ENCODE measurements at places on chromosomes 12 and 14.

DNA sequence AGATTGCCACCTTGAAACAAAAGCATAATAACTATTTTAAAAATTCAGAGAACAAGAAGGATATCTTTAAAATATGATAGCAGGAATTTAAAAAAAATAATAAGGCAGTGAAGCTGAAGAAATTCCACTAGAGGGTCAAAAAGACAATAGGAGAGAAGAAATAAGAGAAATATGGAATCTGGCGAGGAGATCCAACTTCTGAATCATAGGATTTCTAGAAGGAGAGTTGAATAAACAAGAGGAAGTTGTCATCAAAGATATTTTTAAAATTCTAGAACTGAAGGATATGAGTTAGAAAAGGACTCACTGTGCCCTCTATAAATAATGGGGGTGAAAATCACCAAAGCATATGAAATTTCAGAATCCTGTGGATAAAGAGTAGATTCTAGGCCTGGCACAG is 26.8 kb upstream of the TOMM20L start:
- DNase-seq, result no peak

- no peak for DNase-seq
Observed at GRCh38 chr12:28830491-28830890, 318.6 kb upstream of the FAR2 start.

GRCh38 chr14:95034788-95035187 is 122.5 kb downstream of the DICER1 start:
- DNase-seq, result no peak

DNA sequence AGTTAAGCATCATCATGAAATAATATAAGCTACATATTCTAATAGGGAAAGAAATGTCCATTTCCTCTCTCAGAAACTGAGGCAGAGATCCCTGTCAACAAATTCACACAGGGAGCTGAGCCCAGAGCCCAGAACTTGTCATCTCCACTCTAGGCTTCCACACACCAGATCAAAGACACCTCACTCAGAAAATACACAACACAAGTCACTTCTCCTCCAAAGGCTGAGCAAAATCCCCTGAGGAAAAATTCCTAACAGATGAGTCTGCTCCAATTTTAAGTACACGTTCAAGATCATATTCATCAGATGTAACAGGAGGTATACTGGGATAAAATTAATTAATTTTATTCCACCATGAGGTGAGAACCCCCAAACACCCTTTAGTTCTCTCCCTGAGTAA is 227.3 kb downstream of the DPF3 start:
- no peak for DNase-seq

DNA sequence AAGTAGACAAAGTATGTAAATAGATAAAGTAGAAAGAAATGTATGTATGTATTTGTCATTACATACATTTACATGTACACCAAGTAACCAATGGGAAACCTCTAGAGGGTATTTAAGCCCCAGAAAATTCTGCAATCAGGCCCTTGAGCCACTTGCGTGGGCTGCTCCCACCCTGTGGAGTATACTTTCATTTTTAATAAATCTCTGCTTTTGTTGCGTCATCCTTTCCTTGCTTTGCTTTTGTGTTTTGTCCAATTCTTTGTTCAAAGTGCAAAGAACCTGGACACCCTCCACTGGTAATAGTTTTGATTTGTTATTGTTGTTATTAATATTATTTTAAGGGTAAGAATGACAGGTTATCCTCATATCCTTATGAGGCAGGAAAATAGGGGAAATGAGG is 21.8 kb downstream of the CAPS2 start:
- DNase-seq, result no peak

DNA sequence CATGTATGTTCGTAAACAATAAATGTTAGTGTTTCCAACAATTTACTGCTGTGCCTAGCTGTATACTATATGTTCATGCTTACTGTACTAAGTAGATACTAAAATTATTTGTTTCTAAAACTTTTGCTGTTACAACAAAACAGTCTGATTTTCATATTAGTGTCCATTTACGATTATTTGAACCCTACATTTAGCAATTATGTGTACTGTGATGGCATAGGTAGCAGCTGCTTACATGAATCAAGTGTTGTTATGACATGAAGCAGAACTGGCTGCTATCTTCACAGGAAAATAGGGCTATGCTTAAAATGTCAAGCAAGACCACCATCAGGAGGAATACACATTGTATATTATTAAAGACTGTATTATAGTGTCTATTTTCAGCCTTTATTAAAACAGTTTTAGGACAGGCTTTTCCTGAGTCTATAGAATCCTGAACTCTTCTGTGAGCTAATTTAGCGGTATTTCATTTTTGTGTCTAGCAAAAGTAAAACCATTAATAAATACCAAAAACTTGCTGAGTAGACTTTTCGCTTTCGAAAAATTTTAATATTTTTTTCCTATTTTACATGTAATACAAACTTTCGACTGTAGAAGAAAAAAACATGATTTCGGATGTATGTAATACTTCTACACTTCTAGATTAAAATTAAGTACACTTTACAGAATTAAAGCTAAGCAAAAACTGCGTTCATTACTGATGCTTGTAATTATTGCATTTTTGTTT is 1.1 kb upstream of the WDR89 start:
- DNase-seq, result no peak

GRCh38 chr14:100692859-100693558 is 33.7 kb upstream of the DLK1 start:
- DNase-seq, result no peak

GRCh38 chr12:108678104-108678730 is 44.5 kb upstream of the SELPLG start:
- DNase-seq, result no peak

DNA sequence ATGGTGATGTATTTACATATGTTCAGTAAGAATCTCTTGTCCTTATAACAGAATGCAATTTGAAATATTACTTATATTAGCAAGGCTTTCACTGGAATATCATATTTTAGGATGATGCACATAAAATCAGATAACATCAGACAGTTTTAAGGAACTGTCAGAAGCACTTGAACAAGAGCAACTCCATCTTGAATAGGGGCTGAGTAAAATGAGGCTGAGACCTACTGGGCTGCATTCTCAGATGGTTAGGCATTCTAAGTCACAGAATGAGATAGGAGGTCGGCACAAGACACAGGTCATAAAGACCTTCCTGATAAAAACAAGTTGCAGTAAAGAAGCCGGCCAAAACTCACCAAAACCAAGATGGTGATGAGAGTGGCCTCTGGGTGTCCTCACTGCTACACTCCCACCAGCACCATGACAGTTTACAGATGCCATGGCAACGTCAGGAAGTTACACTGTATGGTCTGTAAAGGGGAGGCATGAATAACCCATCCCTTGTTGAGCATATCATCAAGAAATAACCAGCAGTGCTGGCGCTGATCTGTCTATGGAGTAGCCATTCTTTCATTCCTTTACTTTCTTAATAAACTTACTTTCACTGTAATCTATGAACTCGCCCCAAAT is 27.6 kb upstream of the ETV6 start:
- DNase-seq, result no peak

GRCh38 chr12:105850103-105850968 is 288.4 kb downstream of the NUAK1 start:
- no peak for DNase-seq

DNA sequence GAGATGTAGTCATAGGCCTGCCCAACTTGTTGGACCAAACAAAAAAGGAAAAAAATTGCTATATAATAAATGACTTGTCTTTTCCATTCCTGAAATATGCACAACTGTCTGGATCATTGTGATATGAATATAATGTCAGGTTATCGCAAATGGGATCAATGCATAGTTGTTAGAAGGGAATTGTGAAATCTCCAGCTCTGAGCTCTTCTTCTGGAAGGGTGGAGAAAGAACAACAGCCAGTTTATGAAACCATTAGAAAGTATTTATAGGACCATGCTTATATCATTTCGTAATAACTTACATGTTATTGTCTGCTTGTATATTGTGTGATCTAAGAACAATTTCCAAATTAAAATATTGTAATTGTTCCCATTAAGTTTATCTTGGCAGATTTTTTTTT is 35.7 kb upstream of the HIF1A start:
- DNase-seq, result no peak

- DNase-seq, result no peak
Observed at GRCh38 chr12:122840580-122841513, 5.6 kb downstream of the HIP1R start.

DNA sequence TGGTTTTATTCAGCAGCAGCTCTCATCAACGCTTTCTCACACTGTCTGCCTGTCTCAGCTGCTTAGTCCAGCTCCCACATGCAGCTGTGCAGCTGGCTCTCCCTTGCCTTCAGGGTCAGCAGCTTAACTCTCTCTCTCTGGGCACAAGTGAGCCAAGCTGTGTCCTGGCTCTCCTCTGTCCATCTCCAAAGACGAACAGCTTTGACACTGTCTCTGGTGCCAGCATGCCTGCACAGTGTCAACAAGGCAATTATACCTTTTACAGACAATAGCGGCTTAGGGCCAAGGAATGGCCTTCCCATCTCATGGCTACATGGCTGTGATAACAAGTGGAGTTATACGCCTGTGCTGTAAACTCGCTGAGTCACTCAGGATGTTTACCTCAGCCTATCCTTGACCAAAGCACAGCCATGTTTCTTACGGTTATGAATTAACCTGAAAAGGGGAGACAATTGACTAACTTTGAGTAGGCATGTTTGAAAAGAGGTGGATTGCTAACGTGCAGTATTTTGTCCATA is 38.4 kb upstream of the MANSC4 start:
- DNase-seq, result peak; percentile 6

DNA sequence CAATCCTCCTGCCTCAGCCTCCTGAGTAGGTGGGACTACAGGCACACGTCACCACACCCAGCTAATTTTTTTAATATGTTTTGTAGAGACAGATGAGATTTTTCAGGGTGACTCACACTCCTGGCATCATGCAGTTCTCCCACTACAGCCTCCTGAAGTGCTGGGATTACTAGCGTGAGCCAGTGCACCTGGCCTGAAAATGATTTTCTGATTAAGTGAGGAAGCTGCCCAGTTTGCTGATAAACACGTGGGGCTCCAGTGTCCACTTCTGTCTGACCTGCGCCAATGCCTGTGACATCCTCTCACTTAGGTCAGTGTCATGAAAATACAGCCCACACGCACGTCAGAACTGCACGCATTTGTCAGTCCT is 37.0 kb upstream of the SFSWAP start:
- DNase-seq, result no peak

DNA sequence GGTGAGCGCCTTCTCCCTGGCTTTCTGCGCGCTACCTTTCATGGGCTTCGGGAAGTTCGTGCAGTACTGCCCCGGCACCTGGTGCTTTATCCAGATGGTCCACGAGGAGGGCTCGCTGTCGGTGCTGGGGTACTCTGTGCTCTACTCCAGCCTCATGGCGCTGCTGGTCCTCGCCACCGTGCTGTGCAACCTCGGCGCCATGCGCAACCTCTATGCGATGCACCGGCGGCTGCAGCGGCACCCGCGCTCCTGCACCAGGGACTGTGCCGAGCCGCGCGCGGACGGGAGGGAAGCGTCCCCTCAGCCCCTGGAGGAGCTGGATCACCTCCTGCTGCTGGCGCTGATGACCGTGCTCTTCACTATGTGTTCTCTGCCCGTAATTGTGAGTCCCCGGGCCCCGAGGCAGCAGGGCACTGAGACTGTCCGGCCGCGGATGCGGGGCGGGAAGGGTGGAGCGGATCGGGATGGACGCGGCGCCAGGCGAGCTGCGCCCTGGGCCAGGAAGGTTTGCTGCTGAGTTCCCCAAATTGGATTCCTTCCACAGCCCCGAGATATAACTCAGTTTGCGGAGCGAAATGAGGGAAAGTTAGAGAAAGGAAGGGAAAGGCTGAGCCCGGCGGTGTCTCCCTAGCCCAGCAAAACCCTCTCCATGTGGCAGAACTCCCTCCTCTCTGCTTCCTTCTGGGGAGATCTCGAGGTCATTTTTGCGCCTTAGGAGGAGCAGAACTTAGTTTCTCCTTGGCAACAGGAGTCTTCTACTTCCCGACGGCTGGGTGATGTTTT is 972 bp downstream of the PTGDR start:
- no peak for DNase-seq

DNA sequence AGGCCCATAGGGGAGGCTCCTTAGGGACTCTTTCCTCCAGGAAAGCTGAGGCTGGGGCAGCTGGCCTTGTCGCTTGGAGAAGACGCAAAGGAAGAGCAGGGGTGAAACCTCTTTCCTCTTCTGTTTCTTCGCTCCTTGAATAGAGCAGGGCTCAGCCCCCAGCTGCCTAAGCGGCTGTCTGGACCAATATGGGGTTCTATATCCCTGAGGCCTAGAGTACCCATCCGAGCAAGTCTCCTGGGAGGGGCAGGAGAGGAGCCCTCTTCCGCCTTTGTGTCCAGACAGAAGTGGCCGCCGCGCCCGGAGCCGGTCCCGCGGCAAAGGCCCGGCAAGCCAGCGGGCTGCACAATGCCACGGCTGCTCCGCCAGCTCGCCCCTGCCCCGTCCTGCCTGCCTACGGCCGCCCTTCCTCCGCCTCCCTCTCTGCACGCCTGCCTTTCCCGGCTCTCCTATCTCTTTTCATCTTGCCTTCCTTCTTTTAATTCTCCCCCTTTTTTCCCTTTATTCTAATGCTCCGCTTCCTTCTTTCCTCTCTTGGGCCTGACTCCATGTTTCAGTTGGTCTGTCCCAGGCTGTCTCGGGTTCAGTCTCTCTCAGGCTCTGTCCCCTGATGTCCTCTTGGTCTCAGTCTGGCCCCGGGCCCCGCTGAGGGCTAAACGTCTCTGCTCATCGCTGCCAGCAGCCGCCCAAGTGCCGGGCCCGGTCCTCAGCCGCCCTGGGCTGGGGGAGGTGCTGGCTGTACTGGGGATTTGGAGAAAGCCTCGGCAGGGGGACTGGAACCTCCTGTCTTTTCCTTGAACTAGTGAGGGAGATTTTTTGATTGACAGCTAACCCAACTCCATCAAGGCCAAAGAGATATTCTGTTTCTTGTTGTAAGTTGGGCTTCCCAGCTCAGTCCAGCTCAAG is 2.5 kb upstream of the HOXC9 start:
- DNase-seq, result no peak

DNA sequence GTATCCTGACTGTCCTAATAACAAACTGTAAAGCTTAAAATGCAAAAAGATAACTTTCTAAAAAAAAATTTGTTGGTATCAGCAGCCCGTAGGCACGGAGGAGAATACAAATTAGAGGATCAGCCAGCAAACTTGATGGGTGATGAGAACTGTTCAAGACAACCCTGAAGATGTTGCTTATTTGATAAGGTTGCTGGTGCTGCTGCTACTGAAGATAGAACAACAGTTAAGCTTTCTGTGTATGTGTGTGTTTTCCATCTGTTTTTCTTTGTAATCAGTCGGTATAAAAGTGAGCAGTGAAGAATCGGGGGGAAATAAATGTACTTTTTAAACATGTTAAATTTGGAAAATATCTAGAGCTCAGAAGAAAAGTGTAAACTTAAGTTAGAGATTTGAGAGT is 67.4 kb upstream of the POC1B start:
- no peak for DNase-seq

GRCh38 chr12:61860451-61860850 is 399.8 kb upstream of the USP15 start:
- DNase-seq, result no peak

All from COR-L47 (cell line).